Activated CD8-positive, alpha-beta memory T cell treated with anti-CD3 and anti-CD28 coated beads, Interleukin-2, amount 10 ng/mL, durations not matched to agents 7 days and 5 days (primary cell): ENCODE measurements at places on chromosomes 5 and 9. TPM values are rescaled to one million over a fixed set of nuclear protein-coding genes. Genes with fewer than 3 reads are reported as not detected.

- H3K27ac ChIP-seq: no peak overlapping the region
- no peaks in the 10 kb centered on the region for H3K27me3 ChIP-seq
- no peak for DNase-seq
- no peaks in the 10 kb centered on the region for H3K4me1 ChIP-seq
These were observed 166.1 kb upstream of the SEMA6A start for GRCh38 chr5:116740771-116741170.

Gene ROR2
- total RNA-seq: 3.0 TPM

DNA sequence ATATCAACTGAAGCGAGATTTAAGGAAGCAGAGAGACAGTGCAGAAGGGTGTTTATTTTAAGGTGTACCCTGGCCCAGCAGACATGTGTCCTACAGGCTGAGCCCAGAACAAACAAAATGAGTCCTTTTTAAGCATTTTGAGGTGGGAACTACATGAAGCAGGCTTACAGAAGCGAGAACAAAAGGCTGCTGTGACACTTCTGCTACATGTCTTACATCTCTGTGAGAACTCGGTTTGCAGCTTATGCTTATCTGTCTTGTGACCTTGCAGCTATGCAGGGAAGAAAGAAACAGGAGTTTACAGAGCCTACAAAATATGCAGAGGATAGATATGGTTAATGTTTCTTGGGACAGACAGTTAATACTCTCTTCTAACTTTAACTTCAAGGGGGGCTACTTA is 295.9 kb downstream of the CEMIP2 start:
- H3K27ac ChIP-seq: no peak overlapping the region
- DNase-seq: no peak
- no peaks in the 10 kb centered on the region for H3K36me3 ChIP-seq
- H3K4me3 ChIP-seq: no peak overlapping the region
- no peaks in the 10 kb centered on the region for H3K4me1 ChIP-seq

Gene PCDH12
- 0.19 TPM for total RNA-seq

Gene HCN1
- total RNA-seq: not detected
